ENCODE measurements at places on chromosomes 6 and 20.

DNA sequence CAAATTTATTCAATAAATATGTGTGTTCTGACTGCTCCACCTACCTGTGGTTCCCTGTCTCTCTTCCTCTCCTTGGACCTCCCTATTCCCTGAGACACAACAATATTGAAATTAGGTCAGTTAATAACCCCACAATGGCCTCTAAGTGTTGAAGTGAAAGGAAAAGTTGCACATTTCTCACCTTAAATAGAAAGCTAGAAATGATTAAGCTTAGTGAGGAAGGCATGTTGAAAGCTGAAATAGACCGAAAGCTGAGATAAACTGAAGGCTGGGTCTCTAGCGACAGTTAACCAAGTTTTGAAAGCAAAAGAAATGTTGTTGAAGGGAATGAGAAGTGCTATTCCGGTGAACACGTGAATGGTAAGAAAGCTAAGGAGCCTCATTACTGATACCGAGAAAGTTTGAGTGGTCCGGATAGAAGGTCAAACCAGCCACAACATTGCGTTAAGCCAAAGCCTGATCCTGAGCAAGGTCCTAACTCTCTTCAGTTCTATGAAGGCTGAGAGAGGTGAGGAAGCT is 34.1 kb downstream of the UST start:
- DNase-seq: no peak

- DNase-seq: no peak
Measured at GRCh38 chr6:84536885-84537638, 227.3 kb downstream of the TBX18 start.

GRCh38 chr6:26336355-26337198 is 28.4 kb upstream of the BTN3A2 start:
- no peak for DNase-seq

- DNase-seq: no peak
Measured at GRCh38 chr6:34149452-34149810, 3.5 kb upstream of the GRM4 start.

DNA sequence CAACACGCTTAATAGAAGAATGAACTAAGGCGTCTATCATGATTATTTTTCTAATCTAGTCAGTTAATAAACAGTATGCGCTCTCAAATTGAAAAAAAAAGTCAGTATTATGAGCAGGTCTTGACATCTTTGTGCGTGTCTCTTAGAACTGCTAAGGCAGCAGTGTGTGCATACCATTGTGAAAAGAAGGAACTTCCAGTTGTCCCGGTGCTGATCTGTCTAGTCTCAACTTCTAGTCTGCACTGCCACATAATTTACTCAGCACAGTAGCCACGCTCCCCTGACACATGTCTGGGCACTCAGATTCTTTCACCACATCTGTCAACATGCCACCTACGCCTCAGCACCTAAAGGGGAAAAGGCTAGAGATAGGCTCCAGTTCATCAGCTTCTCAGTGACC is 61.1 kb upstream of the SPDEF start:
- no peak for DNase-seq

DNA sequence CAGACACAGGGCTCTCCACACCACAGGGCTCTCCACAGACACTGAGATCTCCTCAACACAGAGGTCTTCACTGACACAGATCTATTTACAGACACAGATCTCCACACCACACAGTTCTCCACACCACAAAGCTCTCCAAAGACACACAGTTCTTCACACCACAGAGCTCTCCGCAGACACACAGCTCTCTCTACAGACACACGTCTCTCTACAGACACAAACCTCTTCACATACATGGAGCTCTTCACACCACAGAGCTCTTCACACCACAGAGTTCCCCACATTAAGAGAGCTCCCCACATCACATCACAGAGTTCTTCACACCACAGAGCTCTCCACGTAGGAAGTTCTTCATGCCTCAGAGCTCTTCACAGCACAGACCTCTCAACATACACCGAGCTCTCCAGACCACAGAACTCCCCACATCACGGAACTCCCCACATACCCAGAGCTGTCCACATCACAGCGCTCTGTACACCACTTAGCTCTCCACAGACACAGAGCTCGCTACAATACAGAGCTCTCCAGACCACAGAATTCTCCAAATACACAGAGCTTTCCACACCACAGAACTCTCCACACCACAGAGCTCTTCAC is 53.9 kb downstream of the ERMARD start:
- no peak for DNase-seq

- DNase-seq: no peak
Measured at GRCh38 chr20:47125508-47125757, 230.8 kb downstream of the EYA2 start.

DNA sequence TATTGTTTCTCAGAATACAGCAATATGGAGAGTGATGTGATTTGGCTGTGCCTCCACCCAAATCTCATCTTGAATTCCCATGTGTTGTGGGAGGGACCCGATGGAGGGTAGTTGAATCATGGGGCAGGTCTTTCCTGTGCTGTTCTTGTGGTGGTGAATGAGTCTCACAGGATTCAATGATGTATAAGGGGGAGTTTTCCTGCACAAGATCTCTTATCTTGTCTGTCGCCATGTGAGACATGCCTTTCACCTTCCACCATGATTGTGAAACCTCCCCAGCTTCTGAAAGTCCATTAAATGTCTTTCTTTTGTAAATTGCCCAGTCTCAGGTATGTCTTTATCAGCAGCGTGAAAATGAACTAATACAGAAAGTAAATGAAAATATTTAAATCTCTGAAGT is 234.8 kb upstream of the TENT5A start:
- DNase-seq: no peak

- DNase-seq: no peak
Measured at GRCh38 chr6:133132466-133132971, 108.6 kb upstream of the EYA4 start.

DNA sequence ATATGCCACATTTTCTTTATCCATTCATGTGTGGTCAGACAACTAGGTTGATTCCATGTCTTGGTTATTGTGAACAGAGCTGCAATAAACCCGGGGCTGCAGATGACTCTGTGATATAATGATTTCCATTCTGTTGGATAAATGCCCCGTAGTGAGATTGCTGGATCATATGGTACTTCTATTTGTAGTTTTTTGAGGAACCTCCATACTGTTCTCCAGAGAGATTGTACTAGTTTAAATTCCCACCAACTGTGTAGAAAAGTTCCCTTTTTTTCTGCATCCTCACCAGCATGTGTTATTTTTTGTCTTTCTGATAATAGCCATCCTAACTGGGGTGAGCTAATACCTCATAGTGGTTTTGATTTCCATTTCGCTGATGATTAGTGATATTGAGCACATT is 62.2 kb upstream of the MAP3K4 start:
- no peak for DNase-seq

DNA sequence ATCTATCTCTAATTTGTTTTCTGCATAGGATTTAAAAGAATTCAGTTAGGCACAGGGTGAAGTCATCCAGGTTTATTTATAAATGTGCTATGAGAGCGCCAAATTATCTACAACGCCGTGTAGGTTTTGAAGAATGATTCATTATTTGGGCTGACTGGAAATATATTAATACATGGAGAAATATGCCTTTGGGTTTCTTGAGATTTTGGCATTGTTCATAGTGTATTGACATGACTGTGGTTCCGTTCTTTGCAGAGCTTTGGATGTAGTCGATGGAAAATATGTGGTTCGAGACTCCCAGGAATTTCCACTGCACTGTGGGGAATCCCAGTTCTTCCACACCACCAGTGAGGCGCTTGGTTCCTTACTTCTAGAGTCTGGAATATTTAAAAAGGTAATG is 90.9 kb downstream of the CRYBG1 start:
- no peak for DNase-seq

DNA sequence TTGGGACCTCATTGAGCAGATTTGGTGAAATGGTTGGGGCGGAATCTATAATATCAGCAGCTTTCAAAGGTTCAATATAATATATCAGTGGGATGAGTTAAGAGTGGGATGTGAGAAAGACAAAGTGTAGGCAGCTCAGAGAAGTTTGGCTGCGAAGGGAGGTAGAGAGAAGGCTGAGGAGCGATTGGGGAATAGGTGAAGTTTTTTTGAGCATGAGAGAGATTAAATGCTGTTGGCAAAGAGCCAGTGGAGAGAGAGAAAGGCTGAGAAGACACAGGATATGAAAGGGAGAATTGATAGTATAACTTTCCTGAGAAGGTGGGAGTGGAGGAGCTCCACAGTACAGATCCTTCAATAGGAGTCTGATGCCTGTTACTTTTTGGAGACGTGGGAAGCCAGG is 12.1 kb upstream of the SERINC3 start:
- DNase-seq: no peak

- DNase-seq: no peak
Measured at GRCh38 chr20:47181056-47181862, 175.2 kb downstream of the ZMYND8 start.

- DNase-seq: no peak
Measured at GRCh38 chr6:141492521-141493284, 640.0 kb upstream of the GJE1 start.

Data from stimulated activated CD8-positive, alpha-beta memory T cell treated with anti-CD3 and anti-CD28 coated beads, Interleukin-15, amount 100 ng/mL, for 24 hours (primary cell).